Stimulated activated CD4-positive, alpha-beta T cell treated with anti-CD3 and anti-CD28 coated beads, Interleukin-12 subunit alpha, Interleukin-12 subunit beta, amount 100 ng/mL, for 24 hours (primary cell): ENCODE measurements at places on chromosomes 12 and 14.

DNA sequence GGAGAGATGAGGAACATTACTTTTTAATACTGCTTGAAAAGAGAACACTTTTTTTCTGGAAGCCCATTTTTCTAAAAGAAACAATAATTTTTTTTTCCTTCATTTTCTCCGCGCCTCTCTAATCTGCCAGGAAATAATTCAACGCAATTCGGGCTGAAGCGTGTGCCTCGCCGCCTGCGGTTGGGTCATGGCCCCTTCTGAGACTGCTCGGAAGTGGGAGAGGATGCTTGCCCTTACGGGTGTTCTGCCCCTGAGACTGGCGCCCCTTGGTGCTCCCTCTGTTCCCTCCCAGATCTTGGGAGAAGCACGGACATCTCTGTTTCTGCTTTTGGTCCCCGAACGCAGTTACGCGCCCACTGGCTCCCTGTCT lies 332 bp upstream of the TBC1D30 start:
- DNase-seq = no peak

- no peak for DNase-seq
Measured at GRCh38 chr14:85418721-85419120, 111.2 kb upstream of the FLRT2 start.

GRCh38 chr12:65740873-65741600 lies 83.2 kb upstream of the HMGA2 start:
- peak; percentile 46 for DNase-seq

DNA sequence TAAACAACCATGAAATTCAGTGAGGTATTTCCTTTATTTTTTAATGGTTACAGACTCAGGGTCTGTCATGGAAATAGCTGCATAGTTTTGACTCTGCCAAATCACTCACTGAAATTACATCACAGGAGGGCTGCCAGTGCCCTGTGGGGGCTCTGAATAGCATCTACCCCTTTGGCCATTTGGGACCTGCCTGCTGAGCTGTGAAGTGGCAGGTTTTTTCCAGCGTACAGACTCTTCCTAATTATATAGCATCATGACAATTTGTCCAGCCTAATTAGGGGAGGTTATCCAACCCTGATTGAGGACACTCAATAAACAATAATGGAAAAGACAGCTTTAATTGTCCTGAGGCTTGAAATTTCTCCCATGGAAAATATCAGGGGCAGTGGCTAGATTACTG lies 1.8 kb upstream of the COCH start:
- no peak for DNase-seq

DNA sequence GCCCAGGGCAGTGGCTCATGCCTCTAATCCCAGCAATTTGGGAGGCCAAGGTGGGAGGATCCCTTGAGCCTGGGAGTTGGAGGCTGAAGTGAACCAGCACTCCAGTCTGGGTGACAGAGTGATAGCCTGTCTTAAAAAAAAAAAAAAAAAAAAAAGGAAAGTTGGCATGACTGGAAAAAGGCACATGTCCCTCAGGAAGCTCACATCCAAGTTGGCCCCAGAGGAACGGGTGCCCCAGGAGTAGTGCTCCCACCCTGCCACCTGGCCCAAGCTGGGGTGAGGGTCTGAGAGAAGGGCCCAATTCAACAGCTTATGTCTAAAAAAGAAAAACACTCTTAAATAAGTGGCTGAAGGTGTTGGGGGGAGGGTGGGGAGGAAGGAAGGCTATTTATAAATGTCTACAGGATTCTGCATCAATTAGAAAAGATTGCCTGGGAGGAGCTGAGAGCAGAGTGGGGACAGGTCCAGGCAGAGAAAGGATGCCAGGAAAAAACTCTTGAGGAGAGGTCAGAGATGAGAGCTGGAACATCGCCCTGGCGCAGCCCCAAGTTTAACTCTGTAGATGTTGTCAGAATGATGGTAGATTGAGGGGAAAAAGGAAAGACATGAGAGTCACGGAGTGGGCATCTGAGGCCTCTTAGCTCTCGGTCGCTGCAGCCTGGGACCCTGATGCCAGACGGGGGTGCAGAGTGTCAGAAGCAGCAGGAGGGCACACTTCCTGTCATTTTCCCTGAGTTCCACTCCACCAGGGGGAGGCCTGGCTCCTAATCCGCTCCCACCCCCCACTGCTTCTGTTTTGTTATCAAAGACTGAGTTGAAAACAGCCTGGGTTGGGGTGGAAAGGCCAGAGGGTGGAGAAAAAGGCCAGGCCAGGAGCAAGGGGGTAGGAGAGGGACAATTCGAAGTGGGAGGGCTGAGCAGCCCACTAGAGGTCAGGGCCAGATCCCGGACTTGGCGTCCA lies 7.3 kb downstream of the SPRYD3 start:
- DNase-seq = no peak

DNA sequence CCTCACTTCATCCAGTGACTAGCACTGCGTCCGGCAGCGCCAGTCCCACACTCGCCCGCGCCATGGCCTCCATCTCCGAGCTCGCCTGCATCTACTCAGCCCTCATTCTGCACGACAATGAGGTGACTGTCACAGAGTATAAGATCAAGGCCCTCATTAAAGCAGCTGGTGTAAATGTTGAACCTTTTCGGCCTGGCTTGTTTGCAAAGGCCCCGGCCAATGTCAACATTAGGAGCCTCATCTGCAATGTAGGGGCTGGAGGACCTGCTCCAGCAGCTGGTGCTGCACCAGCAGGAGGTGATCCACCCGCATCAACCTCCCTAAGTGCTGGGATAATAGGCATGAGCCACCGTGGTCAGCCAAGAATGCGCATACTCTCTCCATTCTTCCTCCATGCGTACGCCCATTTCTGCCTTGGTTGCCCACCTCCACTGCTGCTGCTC lies 59.9 kb downstream of the IRF2BPL start:
- no peak for DNase-seq

GRCh38 chr14:68458840-68459469 lies 333.9 kb downstream of the ZFP36L1 start:
- no peak for DNase-seq

GRCh38 chr12:20361416-20361815 lies 6.9 kb upstream of the PDE3A start:
- no peak for DNase-seq

DNA sequence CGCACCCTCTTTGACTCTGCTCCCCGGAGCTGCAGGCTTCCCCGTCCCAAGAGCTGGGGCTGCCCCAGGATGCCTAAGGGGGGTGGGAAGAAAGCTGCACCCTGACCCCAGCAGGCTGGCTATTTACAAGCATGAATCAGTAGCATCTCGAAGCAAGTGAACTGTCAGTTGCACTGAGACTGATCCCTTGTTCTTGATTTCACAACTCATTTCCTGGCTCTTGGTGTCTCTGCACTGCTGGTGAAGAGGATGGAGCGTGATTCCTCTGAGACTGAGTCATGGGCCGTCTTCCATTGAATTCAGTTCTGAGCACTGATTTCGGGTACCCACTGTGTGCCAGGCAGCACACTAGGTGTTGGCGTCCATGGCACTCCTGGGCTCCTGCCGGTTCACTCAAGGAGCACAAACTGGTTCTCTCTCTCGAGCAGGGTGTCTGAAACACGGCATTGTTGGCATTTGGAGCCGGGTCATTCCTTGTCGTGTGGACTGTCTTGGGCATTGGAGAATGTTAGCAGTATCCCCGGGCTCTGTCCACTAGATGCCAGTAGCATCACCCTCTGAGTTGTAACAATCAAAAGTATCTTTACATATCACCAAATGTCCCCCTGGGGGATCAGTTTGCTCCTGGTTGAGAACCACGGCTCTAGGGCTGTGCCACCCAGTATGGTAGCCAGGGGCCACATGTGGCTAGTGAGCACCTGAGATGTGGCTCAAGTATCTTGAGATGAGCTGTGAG lies 86.9 kb downstream of the RIN3 start:
- DNase-seq = no peak

DNA sequence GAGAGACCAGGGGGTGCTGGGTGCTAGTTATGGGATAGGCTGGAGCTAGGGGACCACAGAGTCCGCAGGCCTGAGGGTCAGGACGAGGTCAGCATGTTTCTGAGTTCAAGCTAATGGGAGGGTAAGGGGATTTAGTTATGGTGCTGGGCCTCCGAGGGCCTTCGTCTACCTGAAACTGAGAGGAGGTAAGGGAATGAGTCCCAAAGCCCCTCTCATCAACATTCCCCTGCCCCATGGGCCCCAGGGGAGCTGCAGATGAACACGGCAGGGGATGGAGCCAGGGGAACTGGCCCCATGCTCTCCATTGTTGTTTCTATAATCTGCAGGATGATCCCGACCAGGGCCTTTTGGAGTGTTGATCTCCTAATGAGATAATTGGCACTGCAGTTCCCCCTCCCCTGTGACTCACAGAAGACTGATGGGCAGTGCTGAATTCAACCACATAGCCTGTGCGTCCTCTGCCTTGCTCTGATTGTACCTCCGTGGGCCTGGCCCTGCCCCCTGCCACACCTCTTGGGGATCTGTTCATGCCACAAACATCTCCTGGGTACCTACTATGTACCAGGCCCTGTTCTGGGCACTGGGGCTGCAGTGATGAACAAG lies 21.4 kb downstream of the FAIM2 start:
- no peak for DNase-seq

GRCh38 chr14:22484632-22485031 lies 104.4 kb downstream of the DAD1 start:
- no peak for DNase-seq

GRCh38 chr12:68236421-68237059 lies 10.9 kb upstream of the IL26 start:
- DNase-seq = no peak

- no peak for DNase-seq
Measured at GRCh38 chr14:35958499-35958898, 132.4 kb downstream of the BRMS1L start.

GRCh38 chr12:110737532-110737931 lies 5.2 kb downstream of the PPP1CC start:
- no peak for DNase-seq

- DNase-seq = no peak
Measured at GRCh38 chr12:113245695-113246477, 24.6 kb downstream of the TPCN1 start.

- no peak for DNase-seq
Measured at GRCh38 chr14:82412545-82412944, 878.9 kb upstream of the SEL1L start.

- DNase-seq = no peak
Measured at GRCh38 chr12:46134205-46134811, 134.5 kb downstream of the SLC38A1 start.

GRCh38 chr14:72717220-72717619 lies 176.7 kb downstream of the DPF3 start:
- no peak for DNase-seq

GRCh38 chr14:21101802-21102413 lies 1.0 kb downstream of the TMEM253 start:
- DNase-seq = no peak

GRCh38 chr14:74739293-74740030 lies 23.7 kb upstream of the YLPM1 start:
- DNase-seq = no peak

GRCh38 chr12:95248604-95249360 lies 31.2 kb downstream of the VEZT start:
- DNase-seq = no peak

DNA sequence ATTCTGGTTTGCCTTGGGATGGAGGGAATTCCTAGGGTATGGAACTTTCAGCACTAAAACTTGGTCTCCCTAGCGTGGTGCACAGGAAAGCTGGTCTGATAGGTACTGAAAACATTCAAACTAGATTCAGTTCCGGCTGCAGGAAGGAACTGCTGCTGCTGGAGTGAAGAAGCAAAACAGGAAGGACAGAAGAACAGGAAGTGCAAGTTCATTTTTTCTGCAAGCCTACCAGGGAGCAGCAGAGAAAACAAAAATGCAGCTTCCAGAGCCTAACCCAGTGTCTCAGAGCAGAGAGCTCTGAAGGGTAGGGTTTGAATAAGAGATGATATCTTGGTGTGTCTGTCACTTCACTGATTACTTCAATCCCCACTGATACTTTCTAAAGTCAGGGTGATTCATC lies 165.2 kb downstream of the VRK1 start:
- DNase-seq = no peak

DNA sequence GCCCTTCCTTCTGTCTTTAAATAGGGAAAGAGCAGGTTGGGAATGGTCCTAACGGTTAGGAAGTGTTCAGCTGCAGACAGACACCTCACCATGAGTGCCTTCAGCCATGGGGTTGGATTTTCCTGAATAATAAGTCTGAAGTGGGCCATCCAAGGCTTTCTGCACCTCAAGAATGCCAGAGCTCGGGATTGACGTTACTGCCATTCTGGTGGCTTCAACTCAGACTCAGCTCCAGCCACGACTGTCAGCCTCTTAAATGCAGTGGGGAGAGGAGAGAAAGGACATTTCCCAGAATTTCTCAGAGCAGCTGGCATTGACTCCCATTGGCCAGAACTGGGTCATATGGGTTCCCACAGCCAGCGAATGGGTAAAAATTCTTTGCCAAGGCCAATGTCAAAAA lies 363.4 kb downstream of the MED13L start:
- DNase-seq = no peak

DNA sequence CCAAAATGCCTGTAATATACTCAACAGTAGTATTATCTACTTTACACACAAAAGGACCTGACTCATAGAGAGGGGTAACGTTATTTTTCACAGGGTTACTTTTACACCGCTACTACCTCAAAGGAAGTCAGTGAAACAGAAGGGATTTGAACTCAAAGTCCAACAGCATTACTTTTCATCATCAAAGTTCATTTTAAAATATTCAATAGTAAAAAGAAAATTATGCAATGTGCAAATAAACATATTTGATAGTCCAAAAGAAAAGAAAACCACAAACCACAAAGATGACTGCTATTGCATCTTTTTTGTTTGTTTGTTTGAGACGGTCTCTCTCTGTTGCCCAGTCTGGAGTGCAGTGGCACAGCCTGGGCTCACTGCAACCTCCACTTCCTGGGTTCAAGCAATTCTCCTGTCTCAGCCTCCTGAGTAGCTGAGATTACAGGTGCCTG lies 15.5 kb downstream of the KIF21A start:
- DNase-seq = no peak

DNA sequence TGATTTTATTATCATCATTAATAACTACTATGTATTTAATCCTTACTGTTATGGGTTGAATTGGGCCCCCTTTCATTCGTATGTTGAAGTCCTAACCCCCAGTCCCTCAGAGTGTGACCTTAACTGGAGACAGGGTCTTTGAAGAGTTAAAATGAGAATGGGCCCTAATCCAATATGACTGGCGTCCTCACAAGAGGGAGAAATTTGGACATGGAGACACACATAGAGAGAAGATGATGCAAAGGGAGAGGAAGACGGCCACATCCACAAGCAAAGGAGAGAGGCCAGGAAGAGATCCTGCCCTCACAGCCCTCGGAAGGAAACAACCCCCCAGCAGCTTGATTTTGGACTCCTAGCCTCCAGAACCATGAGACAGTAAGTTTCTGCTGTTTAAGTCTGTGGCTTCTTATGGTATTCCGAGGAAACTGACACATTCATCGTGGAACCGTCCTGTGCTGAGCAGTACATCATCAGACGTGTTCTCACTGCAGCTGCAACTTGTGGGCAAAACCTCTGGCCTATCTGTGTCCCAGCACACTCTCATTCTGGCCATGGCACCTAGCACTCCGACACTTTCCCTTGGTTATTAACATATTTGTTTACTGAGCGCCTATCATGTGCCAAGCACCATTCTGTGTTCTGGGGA lies 127.6 kb downstream of the SLC38A6 start:
- no peak for DNase-seq

GRCh38 chr14:101538878-101539277 lies 22.4 kb upstream of the DIO3 start:
- DNase-seq = no peak
